ENCODE measurements at places on chromosomes 12 and 14.

GRCh38 chr12:76123259-76124212 is 39.1 kb upstream of the NAP1L1 start:
- DNase-seq, result no peak

DNA sequence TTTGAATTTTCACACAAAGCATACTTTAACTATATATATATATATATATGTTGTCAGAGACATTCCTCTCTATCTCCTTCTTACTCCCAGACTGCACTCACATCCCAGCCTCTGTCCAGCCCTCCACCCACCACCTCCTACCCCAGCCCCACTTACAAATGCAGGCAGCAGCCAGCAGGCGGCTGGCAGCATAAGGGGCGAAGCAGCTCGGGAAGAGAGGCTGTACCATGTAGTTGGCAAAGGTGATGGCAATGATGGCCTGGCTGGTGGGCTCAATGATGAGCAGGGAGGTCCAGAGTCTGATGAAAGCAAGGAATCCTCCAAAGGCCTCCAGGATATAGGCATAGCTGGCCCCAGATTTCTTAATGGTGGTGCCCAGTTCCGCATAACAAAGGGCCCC is 2.5 kb downstream of the SLC7A7 start:
- DNase-seq, result no peak

DNA sequence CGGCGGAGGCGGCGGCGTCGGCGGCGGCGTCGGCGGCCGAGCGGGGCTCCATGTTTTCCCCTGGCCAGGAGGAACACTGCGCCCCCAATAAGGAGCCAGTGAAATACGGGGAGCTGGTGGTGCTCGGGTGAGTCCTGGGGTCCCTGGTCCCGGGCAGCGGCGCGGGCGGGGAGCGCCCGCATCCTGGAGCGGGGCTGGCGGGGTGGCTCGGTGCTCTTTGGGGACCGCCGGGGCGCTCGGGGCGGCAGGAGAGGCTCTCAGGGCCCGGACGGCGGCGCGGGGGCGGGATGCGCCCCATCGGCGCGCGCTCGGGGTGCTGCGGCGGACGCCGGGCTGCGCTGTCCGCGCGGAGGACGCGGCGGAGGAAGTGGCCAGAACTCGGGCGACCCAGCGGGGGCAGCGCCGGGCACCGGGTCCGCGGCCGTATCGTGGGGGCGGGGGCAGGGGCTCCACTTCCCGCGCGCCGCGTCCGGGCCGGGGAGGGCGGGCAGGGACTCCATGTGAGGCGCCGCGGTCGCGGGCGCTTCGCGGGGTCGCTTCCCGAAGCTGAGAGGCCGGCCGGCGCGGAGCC is 485 bp downstream of the PELI2 start:
- no peak for DNase-seq

DNA sequence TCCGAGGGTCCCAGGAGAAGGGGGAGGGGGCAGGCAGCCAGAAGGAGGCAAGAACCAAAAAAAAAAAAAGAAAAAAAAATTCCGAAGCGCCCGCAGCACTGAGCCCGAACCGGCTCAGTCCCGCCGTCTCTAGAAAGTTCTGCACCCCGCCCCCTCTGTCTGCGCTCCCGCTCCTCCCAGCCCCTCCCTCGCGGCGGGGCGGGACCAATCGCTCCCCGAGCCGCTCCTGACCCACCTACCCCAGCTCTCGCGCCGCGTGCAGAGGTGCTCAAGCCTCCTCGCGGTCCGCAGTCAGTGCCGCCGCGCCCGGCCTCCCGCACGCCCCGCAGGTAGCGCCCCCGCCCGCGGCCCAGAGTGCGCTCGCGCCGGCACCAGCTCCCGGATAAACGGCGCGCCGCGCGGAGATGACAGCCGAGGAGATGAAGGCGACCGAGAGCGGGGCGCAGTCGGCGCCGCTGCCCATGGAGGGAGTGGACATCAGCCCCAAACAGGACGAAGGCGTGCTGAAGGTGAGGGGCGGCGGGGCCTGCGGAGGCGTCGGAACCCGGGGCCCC is at the start of gene FKBP4:
FKBP4 (plus strand) TSS at position 235 of the 554 bp plus-strand sequence; CDS start at position 405, 170 bp downstream.
- peak; percentile 87 for DNase-seq

DNA sequence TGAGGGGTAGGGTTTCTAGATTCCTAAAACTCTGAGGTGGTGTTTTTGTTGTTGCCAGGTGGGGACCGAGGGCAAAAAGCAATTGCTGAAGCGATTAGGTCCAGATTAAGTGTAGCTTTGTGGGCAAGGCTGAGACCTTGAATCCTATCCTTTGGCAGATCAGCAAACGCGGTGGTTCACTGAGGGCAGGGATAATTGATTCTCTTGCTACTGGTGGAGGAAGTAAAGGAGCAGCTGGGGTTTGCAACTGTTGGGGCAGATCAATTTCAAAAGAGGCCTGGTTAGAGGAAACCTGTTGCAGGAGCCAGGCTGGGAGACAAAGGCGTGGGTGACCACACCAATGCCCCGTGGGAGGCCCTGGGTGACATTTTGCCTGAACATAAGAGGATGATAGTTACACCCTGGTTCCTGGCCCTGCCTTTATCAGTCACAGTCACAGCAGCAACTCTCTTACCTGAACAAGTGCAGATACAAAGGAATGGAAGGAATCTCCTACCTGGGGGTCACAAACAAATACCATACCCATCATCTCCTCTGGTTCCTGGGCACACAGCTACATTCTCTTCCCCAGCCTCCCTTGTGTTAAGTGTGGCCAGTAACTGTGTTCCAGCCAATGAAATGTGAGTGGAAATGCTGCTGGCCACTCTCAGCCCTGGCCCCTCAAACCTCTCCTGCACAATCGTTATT is 43.3 kb upstream of the RASSF3 start:
- peak; percentile 43 for DNase-seq

- no peak for DNase-seq
Observed at GRCh38 chr12:125852679-125853078, 787.4 kb downstream of the AACS start.

DNA sequence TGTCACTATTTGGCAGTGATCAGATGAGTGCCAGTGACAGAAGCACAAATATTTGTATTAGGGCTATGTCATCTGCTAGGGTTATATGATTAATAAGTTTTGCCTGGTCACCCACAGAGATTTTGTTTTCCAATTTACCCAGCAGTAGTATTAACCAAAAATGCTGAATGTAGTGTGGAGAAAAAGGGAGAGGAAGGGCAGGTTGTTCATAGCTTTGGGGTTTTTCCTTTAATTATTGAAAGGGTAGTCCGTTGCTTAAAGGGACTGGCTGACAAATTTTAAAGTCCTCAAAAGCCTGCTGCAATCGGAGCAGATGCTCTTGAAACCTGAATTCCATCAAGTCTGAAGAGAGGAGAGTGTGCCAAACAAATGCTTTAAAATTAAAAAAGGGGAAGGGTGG is 237.9 kb upstream of the CCDC196 start:
- DNase-seq, result no peak

- no peak for DNase-seq
Observed at GRCh38 chr12:47868041-47868440, 36.8 kb downstream of the VDR start.

DNA sequence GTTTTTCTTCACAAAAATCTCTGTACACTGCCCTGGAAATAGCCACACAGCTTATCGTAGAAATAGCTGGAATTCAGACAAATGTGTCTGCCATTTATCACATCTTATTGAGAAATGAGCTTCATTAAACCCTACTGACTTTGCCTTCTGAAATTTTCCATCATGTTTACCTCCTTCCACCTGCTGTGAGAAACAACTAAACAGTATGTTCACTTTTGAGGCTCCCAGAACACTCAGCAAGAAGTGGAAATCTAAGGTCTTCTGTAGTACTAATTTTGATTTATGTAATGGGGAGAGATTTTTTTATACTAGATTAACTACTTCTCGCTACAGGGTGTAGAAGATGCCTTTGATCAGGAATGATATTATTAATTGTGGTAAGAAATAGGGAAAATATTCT is 268.0 kb downstream of the KCNC2 start:
- DNase-seq, result no peak

- DNase-seq, result peak; percentile 95
Observed at GRCh38 chr12:110583137-110584059, at the start of gene PPTC7. PPTC7 (minus strand) TSS chr12:110583318; CDS start chr12:110583031, 287 bp downstream.

DNA sequence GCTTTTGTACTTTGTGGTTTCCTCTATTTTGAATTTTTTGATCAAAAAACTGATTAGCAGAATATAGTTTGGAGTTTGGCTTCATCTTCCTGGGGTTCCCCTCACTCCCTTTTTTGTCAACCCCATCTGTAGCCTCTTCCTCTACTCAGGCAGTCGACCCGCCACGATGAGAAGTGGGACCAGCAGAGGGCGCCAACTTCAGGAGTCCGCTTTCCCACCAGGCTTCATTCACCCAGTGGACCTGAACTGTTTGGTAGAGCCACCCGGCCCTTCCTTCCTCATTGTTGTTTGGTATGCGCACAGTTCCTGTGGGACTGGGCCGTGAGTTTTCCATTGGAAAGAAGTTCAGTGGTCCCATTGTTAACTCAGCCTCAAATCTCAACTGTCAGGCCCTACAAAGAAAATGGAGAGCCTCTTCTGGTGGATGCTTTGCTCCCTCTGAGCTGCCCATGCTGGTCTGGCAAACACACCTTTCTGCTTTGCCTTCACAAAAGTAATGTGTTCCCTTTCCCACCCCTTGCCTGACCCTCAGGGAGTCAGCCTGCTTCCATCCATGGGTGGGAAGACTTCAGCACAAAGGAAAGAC is 21.7 kb downstream of the TMBIM6 start:
- no peak for DNase-seq

GRCh38 chr14:67951529-67952135 is 132.1 kb downstream of the RAD51B start:
- DNase-seq, result no peak

GRCh38 chr12:96171905-96172304 is 22.3 kb upstream of the ELK3 start:
- no peak for DNase-seq

DNA sequence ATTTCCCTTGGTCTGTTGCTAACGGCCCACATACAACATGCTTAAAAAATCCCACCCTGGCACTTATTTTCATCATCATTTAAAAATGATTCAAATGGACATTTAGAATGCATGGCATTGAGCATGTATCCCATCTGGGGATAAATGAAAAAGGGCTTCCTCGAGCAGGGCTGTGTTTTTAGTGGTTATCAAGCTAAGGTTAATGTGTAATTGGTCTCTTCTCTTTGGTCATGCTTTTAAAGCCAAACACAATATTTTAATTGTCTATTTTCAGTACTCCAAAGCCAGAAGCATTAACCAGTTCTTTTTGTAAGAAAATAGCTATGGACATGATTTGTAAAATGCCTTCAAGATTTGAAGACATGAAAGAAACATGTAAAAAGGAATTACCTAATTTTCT is 1.9 kb upstream of the TRHDE start:
- no peak for DNase-seq

DNA sequence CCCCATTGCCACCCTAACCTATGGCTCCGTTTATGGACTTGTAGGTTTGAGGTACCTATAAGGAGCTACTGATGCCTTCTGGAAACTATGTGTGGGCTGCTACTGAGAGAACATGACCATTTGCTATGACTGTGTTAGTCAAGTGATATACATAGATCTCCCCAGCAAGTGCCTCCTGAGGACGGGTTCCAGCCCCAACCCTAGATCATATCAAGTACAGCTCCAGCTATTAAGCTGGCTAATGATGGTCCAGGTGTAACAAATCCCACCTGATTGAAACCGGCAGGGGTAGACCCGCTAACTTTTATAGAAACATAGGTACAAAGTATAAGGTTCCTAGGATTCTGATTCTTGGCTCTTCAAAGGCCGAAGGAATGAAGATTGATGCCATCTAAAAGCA is 23.7 kb downstream of the NINJ2 start:
- no peak for DNase-seq

DNA sequence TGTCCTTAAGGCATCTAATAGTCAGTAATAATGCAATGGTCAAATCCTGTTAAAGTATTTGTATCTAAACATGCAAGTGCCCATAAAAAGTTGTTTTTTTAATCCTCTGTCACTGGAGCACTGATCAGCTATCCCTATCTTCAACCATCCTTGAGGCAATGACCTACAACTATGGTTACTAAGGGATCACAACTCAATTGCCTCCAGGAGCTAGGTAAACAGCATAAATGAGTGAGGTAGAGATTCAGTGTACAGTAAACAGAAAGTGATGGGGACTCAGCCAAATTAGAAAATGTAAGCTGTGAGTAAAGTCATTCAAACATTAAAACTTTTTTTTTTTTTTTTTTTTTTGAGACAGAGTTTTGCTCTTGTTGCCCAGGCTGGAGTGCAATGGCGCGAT is 18.6 kb downstream of the SPPL3 start:
- no peak for DNase-seq

DNA sequence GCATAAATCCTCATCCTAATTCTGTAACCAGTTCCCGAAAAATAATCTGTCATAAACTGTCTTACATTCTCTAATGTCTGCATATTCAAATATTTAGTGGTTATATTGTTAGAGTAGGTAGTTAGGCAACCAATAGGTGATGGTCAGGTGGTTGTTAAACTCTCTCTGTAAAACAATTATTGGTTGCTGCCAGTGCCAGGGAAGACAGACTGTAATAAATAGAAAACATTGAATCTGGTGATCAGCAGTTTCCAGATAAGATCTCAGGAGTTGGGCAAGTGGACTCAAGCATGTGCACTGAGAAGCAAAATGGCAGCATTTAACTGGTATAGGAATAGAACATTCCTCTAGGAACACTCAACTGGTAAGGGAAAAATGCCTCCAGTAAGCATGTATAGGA is 325.5 kb downstream of the ACSS3 start:
- DNase-seq, result no peak

- no peak for DNase-seq
Observed at GRCh38 chr14:85295318-85295717, 234.6 kb upstream of the FLRT2 start.

DNA sequence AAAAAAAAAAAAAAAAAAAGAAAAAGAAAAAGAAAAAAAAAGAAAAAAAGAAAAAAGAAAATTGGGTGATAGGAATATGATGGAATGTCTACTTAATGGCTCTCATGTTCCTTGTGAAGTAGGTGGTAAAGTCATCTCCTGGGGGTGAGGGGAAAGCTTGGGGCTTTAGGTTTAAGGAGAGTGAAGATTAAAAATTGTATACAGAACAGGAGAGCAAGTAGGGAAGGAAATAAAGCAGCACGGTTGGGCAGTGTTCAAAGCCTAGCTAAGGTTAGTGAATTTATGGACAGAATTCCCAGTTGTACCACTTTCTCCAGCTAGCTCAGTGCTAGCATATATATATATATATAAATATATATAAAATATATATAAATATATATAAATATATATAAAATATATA is 40.0 kb upstream of the SLC2A13 start:
- no peak for DNase-seq

GRCh38 chr14:70971560-70971959 is 64.3 kb downstream of the PCNX1 start:
- DNase-seq, result no peak

GRCh38 chr14:42370056-42370455 is 763.4 kb downstream of the LRFN5 start:
- no peak for DNase-seq

All from NCI-H2171 (cell line).